Effector memory CD4-positive, alpha-beta T cell (primary cell): ENCODE measurements at places on chromosomes 7 and 10.

- peaks cover 5% of the 10 kb centered on the region for H3K36me3 ChIP-seq
- DNase-seq: no peak
- peaks cover 12% of the 10 kb centered on the region for H3K4me1 ChIP-seq
- no peaks in the 10 kb centered on the region for H3K27me3 ChIP-seq
- H3K27ac ChIP-seq: no peak overlapping the region
Measured at GRCh38 chr10:102287538-102287937, 42.2 kb downstream of the GBF1 start.

GRCh38 chr10:15290150-15290549 is 80.9 kb downstream of the FAM171A1 start:
- DNase-seq: no peak
- H3K4me1 ChIP-seq: no peaks in the 10 kb centered on the region
- no peaks in the 10 kb centered on the region for H3K27me3 ChIP-seq
- H3K36me3 ChIP-seq: no peaks in the 10 kb centered on the region
- no peak overlapping the region for H3K27ac ChIP-seq

DNA sequence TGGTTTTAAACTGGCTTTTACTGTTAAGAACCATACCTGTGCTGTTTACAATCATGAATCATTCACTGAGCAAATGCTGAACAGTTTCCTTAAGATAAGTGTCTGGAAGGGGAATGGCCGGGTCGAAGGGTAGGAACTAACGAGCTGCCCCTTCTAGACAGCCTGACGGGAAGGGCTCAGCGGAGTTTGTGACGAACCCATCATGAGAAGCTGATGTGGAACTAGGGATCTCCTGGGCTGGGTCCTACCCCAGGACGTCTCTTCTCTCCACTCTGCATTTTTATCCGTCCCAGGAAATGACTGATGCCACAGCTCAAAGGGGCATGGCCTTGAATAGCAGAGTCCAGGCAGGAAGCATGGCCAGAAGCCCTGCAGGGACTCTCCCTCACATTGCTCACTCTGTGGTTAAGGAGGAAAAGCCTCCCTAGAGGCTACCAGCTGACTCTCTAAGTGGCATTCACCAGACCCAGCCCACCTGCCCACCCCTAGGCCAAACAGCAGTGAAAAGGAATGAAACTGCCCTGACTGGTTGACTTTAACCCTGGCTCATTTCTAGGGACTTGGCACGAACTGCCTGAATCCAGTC is 112.0 kb downstream of the PFKFB3 start:
- H3K27ac ChIP-seq: no peak overlapping the region
- no peaks in the 10 kb centered on the region for H3K36me3 ChIP-seq
- H3K4me1 ChIP-seq: no peaks in the 10 kb centered on the region
- no peak overlapping the region for H3K4me3 ChIP-seq

DNA sequence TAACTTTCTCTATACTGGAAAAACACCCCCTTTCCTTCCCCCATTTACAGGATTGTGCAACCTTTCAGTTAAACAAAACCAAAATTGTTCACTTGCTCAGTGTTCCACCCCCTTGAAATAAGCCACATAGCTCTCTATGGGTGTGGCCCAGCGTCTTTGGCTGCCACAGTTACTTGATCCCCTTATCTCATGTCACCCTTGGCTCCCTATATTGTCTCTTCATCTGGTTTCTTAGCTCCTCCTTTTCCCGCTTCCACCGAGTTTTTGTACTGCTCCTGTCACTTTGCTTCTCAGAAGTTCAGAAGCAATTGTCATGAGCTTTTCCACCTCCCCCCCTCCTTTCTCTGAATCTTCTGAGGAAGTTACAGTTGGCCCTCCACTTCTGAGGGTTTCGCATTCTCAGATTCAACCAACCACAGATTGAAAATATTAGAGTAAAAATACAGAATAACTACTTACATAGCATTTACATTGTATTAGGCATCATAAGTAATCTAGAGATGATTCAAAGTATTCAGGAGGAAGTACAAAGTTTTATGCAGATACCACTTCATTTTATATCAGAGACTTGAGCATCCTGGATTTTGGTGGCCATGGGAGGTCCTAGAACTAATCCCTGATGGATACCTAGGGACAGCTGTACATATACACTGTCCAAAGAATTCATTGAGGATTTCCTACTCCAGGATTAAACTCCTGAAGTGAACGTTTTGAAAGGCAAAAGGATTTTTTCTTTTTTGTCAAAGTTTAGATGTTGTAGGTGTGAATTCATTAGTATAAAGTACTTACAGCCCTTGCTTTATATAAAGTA is 60.4 kb downstream of the ADD3 start:
- H3K36me3 ChIP-seq: no peaks in the 10 kb centered on the region
- DNase-seq: no peak
- H3K4me1 ChIP-seq: peaks cover 58% of the 10 kb centered on the region
- no peaks in the 10 kb centered on the region for H3K27me3 ChIP-seq

DNA sequence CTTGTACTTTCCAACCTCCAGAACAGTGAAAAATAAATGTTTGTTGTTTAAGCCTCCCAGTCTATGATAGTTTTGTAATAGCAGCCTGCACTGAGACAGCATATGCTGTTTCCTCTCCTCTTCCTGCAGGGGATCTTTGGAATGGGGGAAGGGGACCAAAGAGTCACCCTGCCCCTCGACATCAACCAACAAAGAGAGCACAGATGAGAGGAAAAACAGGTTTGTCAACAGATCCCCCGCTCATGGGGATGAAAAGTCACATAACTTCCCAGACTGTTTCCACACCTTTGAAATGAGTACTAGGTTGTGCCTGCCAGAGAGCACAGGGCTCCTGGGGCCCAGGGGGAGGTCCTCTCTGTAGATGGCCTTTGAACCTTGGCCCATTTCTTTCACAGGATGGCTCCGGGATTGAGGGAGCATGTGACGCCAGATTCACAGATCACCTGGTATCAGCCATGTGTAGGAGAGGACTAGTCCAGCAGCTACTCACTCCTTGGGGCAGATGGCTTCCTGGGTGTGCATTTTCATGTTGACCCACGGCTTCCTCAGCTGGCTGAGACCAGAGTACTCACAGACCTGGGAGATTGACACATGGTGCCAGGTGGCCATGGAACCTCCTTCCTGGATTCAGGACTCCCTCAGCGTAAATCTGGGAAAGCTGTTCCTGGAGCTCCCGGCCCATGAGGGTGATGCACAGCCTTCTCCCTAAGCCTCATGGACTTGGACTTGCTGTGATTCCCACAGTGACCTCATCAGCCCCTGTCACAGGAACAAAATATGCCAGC is 125.6 kb downstream of the CXCL12 start:
- no peaks in the 10 kb centered on the region for H3K4me1 ChIP-seq
- no peak overlapping the region for H3K4me3 ChIP-seq
- DNase-seq: no peak
- H3K27me3 ChIP-seq: no peaks in the 10 kb centered on the region

DNA sequence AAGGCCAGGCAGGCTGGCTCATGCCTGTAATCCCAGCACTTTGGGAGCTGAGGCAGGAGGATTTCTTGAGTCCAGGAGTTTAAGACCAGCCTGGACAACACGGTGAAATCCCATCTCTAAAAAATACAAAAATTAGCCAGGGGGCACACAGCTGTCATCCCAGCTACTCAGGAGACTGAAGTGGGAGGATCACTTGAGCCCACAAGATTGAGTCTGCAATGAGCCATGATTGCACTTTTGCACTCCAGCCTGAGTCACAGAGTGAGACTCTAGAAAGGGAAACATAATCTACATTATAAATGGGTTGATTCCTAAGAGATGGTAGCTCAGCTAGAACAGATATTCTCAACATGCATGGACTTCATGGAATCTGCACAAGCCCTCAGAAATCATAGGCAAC is 6.3 kb upstream of the LIPF start:
- H3K36me3 ChIP-seq: no peaks in the 10 kb centered on the region
- no peak overlapping the region for H3K27ac ChIP-seq
- no peak overlapping the region for H3K4me3 ChIP-seq
- H3K27me3 ChIP-seq: no peaks in the 10 kb centered on the region

- H3K27me3 ChIP-seq: no peaks in the 10 kb centered on the region
- DNase-seq: peak; percentile 97
- no peaks in the 10 kb centered on the region for H3K36me3 ChIP-seq
- H3K4me1 ChIP-seq: peaks cover 18% of the 10 kb centered on the region
Measured at GRCh38 chr10:75111365-75111906, at the start of gene SAMD8. Gene SAMD8 (plus strand): TSS chr10:75111656. CDS start chr10:75150529, 38,873 bp downstream.

- H3K4me1 ChIP-seq: no peaks in the 10 kb centered on the region
- DNase-seq: no peak
- H3K4me3 ChIP-seq: no peak overlapping the region
- H3K27me3 ChIP-seq: no peaks in the 10 kb centered on the region
Measured at GRCh38 chr10:126315494-126316177, 72.6 kb downstream of the ADAM12 start.

GRCh38 chr7:130400120-130400572 is 19.9 kb downstream of the CPA1 start:
- no peaks in the 10 kb centered on the region for H3K4me1 ChIP-seq
- no peaks in the 10 kb centered on the region for H3K27me3 ChIP-seq
- DNase-seq: no peak
- no peak overlapping the region for H3K27ac ChIP-seq
- no peaks in the 10 kb centered on the region for H3K36me3 ChIP-seq

GRCh38 chr7:19762631-19763030 is 10.8 kb downstream of the TMEM196 start:
- no peaks in the 10 kb centered on the region for H3K36me3 ChIP-seq
- H3K4me1 ChIP-seq: no peaks in the 10 kb centered on the region
- H3K4me3 ChIP-seq: no peak overlapping the region
- H3K27me3 ChIP-seq: no peaks in the 10 kb centered on the region
- no peak for DNase-seq

DNA sequence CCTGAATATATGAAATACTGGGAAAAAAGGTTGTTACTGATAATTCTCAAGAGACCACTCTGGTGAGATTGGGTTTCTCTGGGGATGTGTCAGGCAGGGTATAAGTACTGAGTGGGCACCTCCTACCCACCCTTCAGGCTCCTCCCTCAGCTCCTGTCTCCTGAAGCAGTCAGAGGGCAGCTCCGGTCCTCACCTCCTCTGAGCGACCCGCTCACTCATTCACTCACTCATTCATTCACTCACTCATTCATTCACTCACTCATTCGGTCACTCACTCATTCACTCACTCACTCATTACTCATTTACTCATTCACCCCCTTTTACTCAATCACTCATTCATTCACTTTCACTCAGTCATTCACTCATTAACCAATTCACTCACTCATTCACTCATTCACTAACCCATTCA is 6.9 kb upstream of the PFKP start:
- DNase-seq: no peak
- no peak overlapping the region for H3K4me3 ChIP-seq
- H3K36me3 ChIP-seq: no peaks in the 10 kb centered on the region
- H3K27ac ChIP-seq: no peak overlapping the region
- no peaks in the 10 kb centered on the region for H3K27me3 ChIP-seq

DNA sequence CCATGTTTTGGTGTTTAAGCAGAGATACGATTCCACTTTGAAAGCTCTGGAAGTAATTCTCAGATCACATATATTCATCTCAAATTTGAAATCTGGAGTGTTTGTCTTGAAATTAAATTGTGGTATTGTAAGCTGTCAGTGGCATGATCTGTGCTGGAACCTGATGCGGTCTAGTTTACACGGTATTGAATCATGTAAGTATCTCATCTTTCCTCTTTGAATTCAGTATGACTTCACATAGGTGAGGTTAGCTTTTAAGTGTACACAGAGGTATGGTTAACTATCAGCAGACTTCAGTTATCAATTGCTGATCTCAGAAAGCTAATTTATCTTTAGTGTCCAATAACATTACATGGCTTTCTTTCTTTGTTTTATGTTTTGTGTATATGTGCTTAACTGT is 155.2 kb downstream of the MGMT start:
- H3K36me3 ChIP-seq: no peaks in the 10 kb centered on the region
- no peak for DNase-seq
- no peaks in the 10 kb centered on the region for H3K4me1 ChIP-seq
- H3K4me3 ChIP-seq: no peak overlapping the region

- peaks cover 45% of the 10 kb centered on the region for H3K27me3 ChIP-seq
- H3K4me1 ChIP-seq: peaks cover 40% of the 10 kb centered on the region
- H3K36me3 ChIP-seq: no peaks in the 10 kb centered on the region
- no peak for DNase-seq
- peak overlapping the region; percentile 50 for H3K4me3 ChIP-seq
Measured at GRCh38 chr7:522071-522950, 2.7 kb upstream of the PDGFA start.

GRCh38 chr7:155795401-155795800 is 16.9 kb downstream of the SHH start:
- no peak for DNase-seq
- no peak overlapping the region for H3K4me3 ChIP-seq
- peaks cover 3% of the 10 kb centered on the region for H3K4me1 ChIP-seq
- peaks cover 9% of the 10 kb centered on the region for H3K27me3 ChIP-seq
- H3K36me3 ChIP-seq: no peaks in the 10 kb centered on the region

- no peak overlapping the region for H3K27ac ChIP-seq
- peaks cover 5% of the 10 kb centered on the region for H3K36me3 ChIP-seq
- H3K4me3 ChIP-seq: no peak overlapping the region
- DNase-seq: no peak
- H3K27me3 ChIP-seq: no peaks in the 10 kb centered on the region
Measured at GRCh38 chr10:102870221-102870620, 951 bp downstream of the AS3MT start.

- H3K4me3 ChIP-seq: no peak overlapping the region
- no peaks in the 10 kb centered on the region for H3K27me3 ChIP-seq
- H3K27ac ChIP-seq: no peak overlapping the region
- DNase-seq: no peak
- H3K4me1 ChIP-seq: no peaks in the 10 kb centered on the region
- no peaks in the 10 kb centered on the region for H3K36me3 ChIP-seq
Measured at GRCh38 chr7:55105952-55106351, 87.1 kb downstream of the EGFR start.

DNA sequence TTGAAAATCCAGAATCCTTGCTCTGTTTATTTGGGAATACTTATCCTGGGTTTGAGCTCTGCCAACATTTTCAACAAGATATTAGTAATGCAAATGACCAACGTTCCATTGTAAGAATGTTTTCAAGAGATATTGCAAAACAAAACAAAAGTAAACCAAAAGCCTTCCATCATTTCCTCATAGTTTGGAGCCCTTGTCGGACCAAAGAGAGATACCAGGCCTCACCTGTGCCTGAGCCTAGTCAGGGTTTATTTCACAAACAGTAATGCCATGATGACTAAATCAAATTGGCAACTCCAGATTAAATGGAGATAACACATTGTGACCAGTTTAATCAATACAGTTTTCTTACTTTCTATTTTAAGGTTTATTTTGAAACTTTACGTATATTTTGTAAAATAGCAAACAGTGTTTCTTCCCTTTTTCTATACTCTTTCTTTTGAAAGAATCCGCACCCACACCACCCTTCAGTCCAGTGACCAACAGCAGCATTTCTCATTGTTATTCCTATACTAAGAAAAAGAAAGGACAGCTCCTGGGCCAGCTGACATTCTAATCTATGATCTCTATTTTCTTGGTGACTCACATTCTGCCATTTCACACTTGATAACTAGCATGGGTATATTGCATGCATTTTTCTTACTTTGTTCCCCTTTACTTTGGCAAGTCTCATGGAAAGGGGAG is 168.5 kb upstream of the MEOX2 start:
- H3K27ac ChIP-seq: no peak overlapping the region
- H3K27me3 ChIP-seq: no peaks in the 10 kb centered on the region
- DNase-seq: no peak
- no peaks in the 10 kb centered on the region for H3K4me1 ChIP-seq
- no peaks in the 10 kb centered on the region for H3K36me3 ChIP-seq

GRCh38 chr7:90119178-90119971 is 34.9 kb upstream of the STEAP1 start:
- H3K4me1 ChIP-seq: no peaks in the 10 kb centered on the region
- no peaks in the 10 kb centered on the region for H3K36me3 ChIP-seq
- no peak overlapping the region for H3K4me3 ChIP-seq
